ENCODE measurements at places on chromosomes 16 and 17.

GRCh38 chr17:72297326-72298115 lies 176.7 kb downstream of the SOX9 start:
- no peak for DNase-seq

DNA sequence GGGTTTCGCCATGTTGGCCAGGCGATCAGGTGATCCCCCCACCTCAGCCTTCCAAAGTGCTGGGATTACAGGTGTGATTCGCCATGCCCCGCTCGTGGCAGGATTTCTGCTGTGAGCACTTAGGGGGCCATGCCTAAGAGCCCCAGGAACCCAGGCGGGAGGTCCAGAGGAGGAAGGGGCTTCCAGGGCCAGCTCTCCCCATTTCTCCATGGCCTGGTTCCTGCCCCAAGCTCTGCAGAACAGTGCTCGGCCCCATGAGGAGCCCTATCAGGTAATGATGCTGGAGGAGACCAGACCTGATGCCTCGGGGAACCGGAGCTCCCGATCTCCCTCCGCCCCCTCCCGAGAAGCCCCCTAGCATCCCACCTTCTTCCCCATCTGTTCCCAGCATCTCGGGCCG lies 53.6 kb downstream of the RMI2 start:
- peak; percentile 47 for DNase-seq

DNA sequence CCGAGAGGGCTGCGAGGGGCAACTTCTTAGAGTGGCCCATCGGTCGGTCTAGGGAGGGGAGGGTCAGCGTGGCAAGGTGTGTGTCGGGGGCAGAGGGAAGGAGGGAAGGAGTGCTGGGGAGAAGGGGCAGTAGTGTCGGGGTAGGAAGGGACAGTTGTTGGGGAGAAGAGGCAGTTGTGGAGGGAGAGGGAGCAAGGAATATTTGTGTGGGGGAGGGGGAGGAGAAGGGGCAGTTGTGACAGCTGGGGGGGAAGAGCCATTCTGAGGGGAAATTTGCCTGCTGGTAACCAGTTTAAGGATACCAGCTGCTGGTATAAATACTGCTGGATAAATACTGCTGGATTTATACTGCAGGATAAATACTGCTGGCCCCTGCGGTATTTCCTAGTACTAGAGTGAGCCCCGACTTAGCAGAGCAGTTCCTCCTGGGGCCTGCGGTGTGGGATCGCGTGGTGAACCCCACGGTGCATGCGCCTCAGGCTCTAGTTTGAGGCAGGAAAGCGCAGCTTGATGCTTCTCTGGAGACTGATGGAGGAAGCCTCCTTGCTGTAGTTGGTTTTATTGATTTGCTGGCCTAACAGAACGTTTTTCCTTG lies 309 bp downstream of the DNAH2 start:
- no peak for DNase-seq

DNA sequence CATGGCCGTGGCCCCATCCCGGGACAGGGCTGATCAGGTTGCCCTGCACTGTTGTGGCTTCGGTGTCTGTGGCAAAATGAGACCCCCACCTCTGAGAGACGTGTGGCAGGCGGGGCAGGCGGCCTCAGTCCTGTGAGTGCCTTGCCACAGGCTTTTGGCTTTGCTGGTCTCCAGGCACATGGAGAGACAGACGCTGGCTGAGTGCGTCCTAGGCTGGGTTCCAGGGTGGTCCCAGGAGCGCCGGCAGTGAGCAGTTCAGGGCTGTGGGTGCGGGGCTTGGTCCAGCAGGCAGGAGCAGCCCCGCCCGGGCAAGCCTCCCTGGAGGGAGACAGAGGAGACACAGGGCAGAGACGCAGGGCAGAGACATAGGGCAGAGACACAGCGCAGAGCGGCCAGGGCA lies 29.2 kb downstream of the SOX8 start:
- no peak for DNase-seq

DNA sequence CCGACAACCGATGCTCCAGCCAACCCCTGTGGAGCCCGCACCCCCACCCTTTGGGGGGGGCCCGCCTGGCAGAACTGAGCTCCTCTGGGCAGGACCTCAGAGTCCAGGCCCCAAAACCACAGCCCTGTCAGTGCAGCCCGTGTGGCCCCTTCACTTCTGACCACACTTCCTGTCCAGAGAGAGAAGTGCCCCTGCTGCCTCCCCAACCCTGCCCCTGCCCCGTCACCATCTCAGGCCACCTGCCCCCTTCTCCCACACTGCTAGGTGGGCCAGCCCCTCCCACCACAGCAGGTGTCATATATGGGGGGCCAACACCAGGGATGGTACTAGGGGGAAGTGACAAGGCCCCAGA lies 17.9 kb downstream of the NGFR start:
- DNase-seq = no peak

DNA sequence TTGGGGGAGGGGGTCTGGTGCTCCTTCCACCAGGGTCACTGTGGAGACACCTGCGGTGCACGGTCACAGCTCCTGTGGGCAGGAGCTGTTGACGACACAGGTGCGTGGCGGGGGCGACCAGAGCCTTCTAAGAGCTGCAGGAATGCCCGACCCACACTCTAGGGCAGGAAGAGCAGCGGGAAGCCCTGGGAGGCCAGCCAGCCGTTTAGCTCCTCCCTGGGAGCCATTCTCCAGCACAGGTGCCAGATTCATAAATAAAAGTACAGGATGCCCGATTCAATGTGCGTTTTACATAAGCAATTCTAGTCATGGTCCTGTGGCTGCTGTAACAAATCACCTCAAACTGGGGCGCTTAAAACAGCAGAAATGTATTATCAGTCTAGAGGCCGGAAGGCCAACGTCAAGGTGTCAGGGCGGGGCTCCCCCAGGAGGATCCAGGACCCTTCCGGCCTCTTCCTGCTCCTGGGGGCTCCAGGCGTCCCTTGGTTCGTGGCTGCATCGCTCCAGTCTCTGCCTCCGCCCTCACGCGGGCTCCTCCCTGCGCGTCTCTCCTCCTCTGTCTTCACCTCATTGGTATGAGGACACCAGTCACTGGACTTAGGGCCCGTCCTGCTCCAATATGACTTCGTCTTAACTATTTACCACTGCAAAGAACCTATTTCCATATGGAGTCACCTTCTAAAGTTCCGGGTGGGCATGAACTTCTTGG lies 155.4 kb downstream of the FOXL1 start:
- DNase-seq = no peak

DNA sequence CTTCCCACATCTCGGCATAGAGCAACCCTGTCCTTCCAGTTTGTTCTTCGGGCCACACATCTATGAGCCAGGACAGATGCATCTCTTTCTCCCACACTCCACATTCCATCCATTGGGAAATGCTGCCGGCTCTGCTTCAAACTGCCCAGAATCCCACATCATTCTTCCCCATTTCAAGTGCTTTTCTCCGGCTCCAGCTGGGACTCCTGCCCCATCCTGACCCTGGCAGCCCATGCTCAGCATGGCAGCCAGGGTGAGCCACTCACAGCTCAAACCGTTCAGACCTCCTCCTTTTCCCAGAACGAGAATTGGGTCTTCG lies 132.8 kb upstream of the SDK2 start:
- DNase-seq = no peak

DNA sequence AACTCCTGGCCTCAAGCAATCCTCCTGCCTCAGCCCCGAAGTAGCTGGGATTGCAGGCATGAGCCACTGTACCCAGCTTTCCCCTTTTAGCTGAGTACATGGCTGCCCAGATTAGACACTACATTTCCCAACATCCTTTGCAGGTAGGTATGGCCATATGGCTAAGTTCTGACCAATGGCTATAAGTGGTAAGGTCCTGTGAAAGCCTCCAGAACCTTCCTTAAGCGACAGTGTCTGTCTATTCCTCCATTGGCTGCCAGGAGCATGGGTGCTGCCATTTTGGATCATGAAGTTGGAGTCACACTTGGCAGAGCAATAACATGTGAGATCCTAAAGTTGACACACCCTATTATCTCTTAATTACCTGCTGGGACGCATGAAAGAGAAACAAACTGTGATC lies 24.4 kb upstream of the CRHR1 start:
- DNase-seq = no peak

DNA sequence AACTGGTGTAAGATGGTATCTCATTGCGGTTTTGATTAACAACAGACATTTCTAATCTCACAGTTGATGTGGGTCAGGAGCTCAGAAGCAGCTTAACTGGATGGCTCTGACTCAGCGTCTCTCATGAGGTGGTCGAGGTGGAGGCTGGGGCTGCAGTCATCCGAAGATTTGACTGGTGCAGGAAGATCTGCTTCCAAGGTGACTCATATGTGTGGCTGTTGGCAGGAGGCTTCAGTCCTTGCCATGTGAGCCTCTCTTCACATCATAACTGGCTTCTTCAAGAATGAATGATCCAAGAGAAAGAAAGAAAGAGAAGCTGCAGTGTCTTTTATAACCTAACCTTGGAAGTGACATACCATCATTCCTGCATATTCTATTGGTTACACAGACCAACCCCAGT lies 376.1 kb downstream of the SEC14L1 start:
- DNase-seq = peak; percentile 33

GRCh38 chr16:87132361-87133014 lies 184.7 kb downstream of the C16orf95 start:
- DNase-seq = peak; percentile 66

DNA sequence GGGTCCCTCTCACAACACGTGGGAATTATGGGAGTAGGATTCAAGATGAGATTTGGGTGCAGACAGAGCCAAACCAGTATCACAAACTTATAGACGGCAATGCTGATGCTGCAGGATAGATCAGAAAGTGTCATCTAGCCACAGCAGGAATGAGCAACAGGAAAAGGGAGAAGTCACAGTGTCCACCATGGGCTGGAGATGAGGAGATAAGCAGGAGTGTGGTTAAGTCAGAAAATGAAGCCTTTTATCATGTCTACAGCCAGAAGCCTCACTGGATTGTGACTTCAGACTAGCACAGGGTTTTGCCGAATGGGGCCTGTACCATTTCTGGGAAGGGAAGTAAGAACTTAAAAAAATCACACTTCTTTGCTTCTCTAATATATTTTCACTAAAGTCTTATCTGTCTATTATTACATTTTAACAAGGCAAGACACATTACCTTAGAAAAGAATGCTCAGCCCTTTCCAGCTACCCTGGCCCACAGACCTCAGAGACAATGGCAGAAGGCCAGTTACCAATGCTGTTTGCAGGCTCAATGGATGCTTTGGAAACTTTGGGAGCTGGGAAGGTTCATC lies 490.2 kb upstream of the SALL1 start:
- DNase-seq = no peak

DNA sequence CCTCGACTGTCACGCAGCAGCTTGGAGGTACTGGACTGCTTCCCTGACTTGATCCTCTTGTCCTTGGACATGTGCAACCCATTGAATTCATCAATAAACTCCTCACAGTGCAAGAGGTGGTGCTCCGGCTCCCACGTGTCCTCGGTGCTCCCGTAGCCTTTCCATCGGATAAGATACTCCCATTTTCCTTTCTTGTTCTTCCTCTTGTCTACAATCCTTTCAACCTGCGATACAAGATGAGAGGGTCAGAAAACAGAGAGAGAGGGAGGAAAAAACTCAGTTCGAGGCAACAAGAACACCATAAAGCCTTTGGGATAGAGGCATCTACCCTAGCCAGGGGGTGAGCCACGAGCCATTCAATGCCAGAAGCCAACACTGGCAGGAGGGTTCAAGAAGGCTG lies 119.5 kb downstream of the CDYL2 start:
- DNase-seq = no peak

DNA sequence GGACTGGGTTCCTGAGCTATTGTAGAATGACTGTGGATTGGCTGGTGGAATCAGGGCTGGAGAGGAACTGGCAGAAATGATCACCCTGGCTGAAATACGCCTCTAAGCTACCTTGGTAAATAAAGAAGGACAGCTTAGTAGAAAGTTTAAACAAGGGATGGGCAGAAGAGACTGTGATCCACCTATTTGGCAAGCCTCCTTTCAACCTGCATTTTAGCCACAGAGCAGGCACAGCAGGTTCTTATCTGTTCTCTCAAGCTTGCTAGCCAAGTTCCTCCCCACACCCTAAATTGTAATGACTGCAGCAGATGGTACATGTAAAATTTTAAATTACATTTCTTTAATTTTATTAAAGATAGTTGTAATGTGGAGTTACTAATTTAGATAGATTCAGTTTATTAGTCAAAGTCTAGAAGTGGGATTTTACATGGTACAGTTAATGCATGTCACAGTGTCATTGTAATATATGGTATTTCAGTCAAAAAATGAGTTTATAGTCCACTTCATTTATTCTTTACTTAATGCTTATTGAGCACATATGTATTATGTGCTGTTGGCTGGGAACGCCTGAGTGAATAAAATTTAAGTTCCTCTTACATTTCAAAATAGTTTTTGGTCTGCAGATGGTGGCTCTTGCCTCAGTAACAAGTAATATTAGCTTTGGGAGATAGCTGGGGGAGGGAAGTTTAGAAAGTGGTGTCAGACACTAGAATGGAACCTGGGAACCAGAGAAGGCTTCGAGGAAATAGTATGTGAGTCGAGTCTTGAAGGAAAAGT lies 11.2 kb downstream of the EPN2 start:
- no peak for DNase-seq

DNA sequence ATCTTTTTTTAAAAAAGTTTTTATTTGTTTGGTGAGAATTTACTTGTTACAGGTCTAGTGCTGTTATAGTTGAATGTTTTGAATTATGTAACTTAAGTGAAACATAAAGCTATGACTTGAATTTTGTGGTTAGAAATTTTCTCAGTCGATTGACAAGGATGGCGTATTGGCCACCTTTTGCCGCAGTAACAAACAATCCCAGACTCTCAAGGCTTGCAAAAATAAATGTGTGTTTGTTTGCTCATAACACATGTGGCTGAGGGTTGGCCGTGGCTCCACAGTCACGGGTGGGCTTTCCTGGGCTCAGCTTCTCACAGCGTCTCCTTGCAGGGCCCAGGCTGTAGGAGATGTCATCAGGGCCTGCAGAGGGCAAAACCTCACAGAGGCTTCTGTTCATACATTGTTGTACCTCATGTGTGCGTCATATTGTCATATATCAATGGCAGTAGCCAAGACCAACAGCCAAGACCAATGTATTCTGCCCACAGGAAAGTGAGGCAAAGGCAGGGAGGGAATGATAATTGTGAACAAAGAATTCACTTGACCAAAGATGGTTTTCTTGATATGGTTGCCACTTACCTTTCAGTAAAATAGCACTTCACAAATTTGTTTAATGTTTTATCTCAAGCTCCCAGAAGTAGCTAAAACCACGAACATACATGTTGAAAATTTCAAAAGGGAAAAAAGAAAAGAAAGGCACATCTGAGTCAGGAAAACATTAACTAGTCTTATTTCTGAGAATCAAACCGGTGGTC lies 93.5 kb downstream of the WWOX start:
- no peak for DNase-seq

GRCh38 chr16:56013962-56014552 lies 138.9 kb upstream of the CES5A start:
- DNase-seq = no peak

- DNase-seq = no peak
Measured at GRCh38 chr17:70780031-70780430, 610.7 kb downstream of the KCNJ2 start.

- DNase-seq = no peak
Measured at GRCh38 chr17:82204831-82205719, 7.6 kb downstream of the CCDC57 start.

GRCh38 chr17:17362540-17362930 lies 59.4 kb downstream of the NT5M start:
- no peak for DNase-seq

All from cardiac septum (tissue), 1 donor.